ENCODE measurements at places on chromosomes 2 and 18. TPM values are rescaled to one million over a fixed set of nuclear protein-coding genes. Genes with fewer than 3 reads are reported as not detected.

GRCh38 chr2:78992451-78992806, 33.1 kb upstream of the REG3G start:
- peak; percentile 80 for DNase-seq

The DES gene
- total RNA-seq = 6.1 TPM

DNA sequence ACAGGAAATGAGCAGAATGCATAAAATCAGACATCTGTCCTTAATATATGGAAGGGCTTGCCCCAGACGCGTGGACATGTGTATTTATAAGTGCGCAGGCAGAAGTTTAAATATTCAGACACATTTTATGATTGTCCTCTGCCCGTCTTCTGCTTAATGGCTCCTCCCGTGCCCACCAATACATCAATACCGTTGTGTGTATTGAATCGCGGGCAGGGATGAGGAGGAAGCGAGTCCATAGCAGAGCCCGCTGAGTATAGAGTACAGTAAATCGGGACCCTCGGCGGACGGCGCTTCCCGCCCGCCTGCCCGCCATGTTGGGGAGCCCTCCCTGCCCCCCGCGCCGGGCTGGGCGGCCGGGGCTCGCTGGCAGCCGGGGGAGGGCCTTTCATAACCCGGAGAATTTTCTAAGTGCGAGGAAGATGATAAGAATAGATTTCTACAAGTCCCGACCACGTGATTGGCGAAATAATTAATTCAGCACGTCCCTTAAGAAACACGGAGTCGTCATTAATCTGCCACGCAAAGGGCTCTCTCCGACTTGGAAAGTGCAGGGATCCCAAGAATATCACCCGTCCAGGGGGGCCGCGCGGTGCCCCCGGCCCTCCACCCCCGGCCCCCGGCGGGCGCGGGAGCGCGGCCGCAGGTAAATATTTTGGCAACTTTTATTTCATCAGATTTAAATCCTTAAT, at the start of gene HOXD3:
TSS of gene HOXD3 (plus strand) at position 501 of the 692 bp plus-strand sequence. CDS start 11,808 bp downstream, outside the sequence.
- peak; percentile 24 for DNase-seq

The PSMA8 gene
- not detected for total RNA-seq

DNA sequence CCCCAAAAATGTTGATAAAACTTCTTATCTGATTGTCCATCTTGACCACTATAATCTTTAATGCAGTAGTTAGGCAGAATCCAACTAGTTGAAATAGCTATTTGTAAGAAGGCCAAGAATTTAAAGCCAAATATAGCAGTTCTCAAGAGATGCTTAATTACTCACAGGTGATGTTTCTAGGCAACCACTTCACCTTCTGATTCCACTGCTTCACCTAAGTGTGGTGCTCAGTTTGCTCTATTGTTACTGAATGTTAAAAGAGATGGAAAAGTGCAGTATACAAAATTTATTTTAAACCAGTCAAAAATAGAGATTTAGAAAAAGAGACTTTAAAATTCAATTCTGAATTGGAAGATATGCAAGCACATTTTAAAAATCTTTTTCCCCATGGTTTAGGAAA, 539.4 kb downstream of the ZNF804A start:
- DNase-seq = no peak

DNA sequence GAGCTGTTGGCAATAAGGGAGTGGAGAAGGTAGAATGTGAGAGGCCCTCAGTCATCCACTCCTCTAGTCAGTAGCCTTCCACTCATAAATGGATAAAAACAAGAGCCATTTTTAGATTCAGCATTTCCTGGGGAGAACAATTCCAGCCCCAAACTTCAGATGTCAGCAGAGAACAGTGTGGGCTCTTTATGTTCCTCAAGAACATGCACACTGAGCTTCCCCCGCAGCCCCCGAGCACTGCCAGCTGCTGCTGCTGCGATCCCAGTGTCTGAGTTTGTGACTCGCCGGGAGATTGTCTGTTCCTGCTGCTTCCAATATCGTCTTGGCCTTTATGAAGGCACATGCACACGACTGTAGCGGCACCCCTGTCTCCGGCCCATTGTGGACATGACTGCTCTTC, 143.7 kb upstream of the CTNNA2 start:
- peak; percentile 10 for DNase-seq

The SP140 gene
- 0.24 TPM for total RNA-seq

Data from GM23338 (cell line).